ENCODE measurements at places on chromosomes 2 and 18.

GRCh38 chr2:174568425-174568824, 29.2 kb downstream of the WIPF1 start:
- no peak for DNase-seq

DNA sequence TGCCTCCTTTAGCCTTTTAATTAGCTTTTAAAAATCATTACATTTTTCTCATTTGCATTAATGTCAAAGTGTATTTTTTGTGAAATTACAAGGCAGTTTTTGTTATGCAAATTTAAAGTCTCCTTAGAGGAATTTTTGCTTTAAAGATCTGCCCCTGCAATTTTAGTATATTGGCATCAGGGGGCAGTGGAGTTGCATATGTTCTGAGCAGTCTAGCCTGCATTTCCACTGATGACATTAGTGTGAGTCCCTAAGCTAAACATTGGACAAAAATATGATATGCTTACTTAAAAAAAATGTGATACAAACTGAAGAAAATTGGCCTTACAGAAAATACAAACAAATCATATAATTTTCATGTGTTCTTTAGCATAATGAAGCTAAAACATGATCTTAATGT, 426.5 kb downstream of the SLC4A3 start:
- DNase-seq: no peak

DNA sequence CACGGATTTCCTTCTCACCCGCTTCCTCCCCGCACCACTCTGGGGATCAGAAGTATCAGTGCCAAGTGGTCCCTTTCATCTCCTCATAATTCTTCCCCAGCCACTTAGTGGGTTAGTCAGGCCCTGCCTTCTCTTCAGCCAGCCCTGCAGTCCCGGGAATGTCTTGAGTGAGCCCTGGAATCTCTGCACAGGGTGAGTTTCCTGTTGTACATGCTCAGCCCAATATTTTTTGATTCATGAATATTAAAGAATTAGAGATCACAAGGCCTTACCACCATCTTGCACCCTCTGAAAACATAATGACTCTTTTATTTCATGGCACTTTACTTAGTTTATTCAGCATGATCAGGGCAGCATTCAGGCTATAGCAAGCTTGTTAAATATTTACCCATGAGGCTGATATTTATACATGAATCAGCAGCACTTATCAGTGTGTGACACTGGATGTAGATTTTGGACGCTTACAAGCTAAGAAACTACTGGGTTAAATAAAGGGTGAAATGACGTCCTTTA, 159.4 kb upstream of the FOSL2 start:
- no peak for DNase-seq

- DNase-seq: no peak
Measured at GRCh38 chr2:75709297-75709696, 1.4 kb downstream of the GCFC2 start.

- DNase-seq: no peak
Measured at GRCh38 chr18:12703096-12703567, 290 bp downstream of the PSMG2 start.

GRCh38 chr2:64525317-64525613, 1.1 kb downstream of the AFTPH start:
- DNase-seq: no peak

DNA sequence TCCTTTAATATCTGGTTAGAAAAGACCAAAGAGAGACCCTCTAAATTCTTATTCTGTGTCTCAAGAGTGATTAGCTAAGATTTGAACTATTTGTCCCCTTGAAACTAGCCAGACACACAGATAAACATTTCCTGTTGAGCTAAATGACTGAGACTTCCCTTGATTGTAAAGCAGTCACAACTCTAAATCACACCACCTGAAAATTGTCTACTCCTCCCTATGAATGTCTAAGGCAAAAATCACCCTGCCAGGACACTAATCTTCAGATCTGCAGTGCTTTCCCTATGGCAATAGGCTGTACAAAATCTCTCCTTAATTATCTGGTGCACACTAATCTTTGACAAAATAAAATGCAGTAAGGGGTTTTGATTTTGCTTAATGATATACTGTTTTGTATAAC, 200.5 kb upstream of the GULP1 start:
- no peak for DNase-seq

- DNase-seq: no peak
Measured at GRCh38 chr2:47035615-47036488, 119.3 kb downstream of the STPG4 start.

GRCh38 chr18:40413160-40413559, 1541.9 kb upstream of the PIK3C3 start:
- no peak for DNase-seq

DNA sequence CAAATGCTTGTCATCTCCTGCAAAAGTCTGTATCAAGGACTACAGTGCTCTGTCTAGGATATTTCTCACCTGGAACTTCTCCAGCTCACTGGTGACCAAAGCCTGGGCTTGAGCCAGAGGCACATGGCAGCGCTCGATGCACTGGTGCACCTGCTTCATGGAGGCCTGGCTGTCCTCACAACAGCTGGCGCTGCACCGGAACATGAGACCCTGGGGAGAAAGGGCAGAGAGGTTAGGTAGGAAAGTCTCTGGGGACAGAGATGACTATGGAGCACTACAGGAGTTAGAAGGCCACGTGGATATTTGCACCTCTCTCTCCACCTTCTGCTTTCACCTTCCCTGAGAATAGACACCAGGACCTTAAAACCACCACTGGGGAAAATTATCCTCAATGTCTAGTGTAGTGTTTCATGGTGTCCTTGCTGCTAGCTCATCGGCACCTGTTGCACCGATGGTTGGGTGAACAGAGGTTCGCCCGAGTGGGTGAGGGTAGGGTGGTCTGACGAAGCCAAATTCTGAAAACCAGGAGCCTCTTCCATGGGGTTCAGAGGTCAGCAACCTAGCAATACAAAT, 1.0 kb downstream of the FAM136A start:
- DNase-seq: no peak

GRCh38 chr2:28547223-28547860, 51.5 kb downstream of the PLB1 start:
- no peak for DNase-seq

- no peak for DNase-seq
Measured at GRCh38 chr2:11270891-11271290, 73.5 kb downstream of the ROCK2 start.

- DNase-seq: no peak
Measured at GRCh38 chr18:52340406-52341102, 557 bp downstream of the DCC start.

GRCh38 chr2:24710806-24711205, 82.4 kb downstream of the PTRHD1 start:
- no peak for DNase-seq

GRCh38 chr2:161369311-161369710, 46.8 kb upstream of the TBR1 start:
- DNase-seq: no peak

GRCh38 chr2:236351966-236352525, 87.8 kb upstream of the ASB18 start:
- no peak for DNase-seq

DNA sequence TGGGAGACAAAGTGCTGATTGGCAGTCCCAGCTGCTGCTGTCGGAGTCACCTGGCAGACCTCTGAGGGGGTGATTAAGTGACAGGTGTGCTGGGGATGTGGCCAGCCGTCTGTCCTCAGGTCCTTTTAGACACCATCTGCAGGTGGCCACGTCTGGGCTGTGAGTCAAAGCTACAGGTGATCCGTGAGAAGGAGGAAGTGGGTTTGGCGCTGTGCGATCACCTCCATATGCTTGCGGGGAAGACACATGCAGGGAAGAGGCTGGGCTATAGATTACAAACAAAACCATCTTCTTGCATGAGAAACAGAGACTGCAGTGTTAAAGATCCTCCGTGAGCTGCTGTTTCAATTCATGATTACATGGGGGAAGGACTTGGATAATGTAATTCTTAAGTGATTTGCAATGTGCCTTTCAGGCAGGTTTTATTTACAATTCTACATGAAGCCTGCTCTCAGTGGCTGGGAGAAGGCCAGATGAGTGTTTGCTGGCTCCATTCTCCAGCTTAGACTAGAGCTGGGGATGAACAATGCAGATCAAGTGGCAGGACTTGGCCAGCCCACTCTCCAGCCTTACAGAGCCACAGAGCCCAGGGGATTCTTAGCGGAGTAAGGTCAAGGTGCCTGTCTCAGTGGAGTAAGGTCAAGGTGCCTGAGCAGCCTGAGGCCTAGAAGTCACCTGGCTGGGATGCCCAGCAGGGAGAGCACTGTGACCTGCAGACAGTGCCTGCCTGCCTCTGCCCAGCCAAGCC, 87.8 kb downstream of the LYPD1 start:
- DNase-seq: no peak

DNA sequence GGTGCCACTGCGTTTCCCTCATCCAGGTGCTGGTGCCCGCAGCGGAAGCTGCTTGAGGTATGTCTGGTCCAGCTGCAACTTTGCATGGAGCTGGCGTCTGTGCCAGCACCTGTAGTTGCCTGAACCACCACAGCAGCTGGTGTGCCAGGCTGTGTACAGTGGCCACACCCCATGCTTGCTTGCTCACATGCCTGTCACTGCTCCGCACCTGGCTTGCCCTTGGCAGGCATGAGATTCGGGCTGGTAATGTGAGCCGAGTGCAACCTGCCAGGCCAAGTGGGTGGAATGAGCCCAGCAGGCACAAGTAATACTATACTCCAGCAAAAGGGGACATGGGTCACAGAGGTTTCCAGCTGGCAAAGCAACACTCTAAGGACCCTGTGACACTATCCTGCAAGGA, 1123.3 kb upstream of the ACVR2A start:
- no peak for DNase-seq

- DNase-seq: no peak
Measured at GRCh38 chr2:204175552-204176271, 239.1 kb downstream of the ICOS start.

GRCh38 chr2:179264368-179265081, at the start of gene SESTD1:
TSS of gene SESTD1 (minus strand) at chr2:179264832. CDS start at chr2:179191841, 72,991 bp downstream.
- no peak for DNase-seq

GRCh38 chr2:9547262-9547991, 8.2 kb downstream of the ADAM17 start:
- no peak for DNase-seq

GRCh38 chr18:72128649-72129048, 415.5 kb downstream of the CBLN2 start:
- DNase-seq: no peak

DNA sequence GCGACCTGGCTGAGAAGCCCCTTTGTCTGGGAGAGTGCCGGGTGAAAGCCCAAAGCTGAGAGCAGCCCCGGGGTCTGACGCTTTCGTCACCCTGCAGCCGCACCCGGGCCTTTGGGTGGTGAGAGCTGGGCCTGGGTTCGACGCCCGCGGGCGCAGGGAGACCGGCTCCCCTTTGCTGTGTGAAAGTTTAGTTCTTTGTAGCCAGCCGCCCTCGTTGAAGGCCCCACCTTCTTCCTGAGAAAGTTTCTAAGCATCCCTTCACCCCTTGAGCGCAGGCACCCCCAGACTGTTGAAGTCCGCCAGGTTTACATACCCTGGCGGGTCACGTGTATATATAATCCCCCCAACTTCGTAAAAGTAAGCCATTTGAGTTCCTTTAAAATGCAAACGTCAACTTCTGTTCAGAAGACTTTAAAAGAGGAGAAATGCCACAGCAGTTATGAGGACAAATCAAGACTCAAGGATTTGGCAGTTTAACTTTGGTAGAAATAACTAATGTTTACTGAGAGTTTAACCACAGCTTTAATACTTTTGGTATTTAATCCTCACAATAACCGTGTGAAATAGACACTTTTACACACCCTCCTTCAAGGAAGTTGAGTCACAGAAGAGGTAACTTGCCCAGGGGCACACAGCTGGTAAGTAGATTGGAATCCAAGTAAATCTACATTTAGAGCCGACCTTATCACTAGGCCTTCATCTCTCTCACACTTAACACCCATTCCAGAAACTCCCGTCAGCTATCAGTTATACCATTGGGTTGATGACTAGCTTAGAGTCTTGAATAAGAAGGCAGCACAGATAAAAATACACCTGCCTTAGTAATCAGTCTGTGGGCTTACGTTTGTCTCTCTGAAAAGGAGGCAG, 1.1 kb upstream of the MBOAT2 start:
- DNase-seq: no peak

DNA sequence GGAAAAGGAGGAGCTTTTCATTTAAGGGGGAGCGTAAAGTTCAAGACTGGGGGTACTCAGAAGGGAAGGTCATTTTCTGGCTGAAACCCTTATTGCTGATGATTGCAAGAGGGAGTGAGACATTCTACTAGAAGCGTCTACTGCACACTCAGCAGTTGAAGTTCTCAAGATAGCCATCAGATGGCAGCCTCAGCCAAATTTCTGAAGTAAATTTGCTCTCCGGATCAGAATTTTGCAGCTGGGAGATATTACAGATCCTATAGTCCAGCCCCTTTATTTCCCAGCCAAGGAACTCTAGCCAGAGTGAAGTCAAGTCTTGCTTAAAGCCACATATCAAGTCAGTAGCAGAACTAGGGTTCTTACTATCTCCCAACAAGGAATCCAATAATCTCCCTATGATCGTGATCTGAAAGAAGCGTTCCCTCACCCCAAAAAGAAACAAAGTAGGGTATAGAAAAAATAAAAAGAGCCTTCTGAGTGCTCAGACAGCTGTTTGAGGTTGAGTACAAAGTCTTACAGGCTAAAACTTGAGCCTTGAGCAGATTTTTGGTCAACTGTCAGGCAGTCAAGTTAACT, 24.0 kb downstream of the RAX start:
- DNase-seq: no peak

- no peak for DNase-seq
Measured at GRCh38 chr2:186575302-186575701, 14.6 kb upstream of the ITGAV start.

- no peak for DNase-seq
Measured at GRCh38 chr2:156787517-156787916, 351.3 kb downstream of the GPD2 start.

- DNase-seq: no peak
Measured at GRCh38 chr2:217834744-217835513, 167.9 kb downstream of the TNS1 start.

All from activated CD8-positive, alpha-beta memory T cell treated with anti-CD3 and anti-CD28 coated beads for 1 hour (primary cell).